Epithelial cell of esophagus (primary cell): ENCODE measurements at places on chromosomes 16 and 17.

GRCh38 chr16:57732714-57733113 lies 2.9 kb upstream of the KATNB1 start:
- no peak for DNase-seq

GRCh38 chr16:81645266-81645694 lies 133.8 kb upstream of the PLCG2 start:
- DNase-seq = peak; percentile 95

DNA sequence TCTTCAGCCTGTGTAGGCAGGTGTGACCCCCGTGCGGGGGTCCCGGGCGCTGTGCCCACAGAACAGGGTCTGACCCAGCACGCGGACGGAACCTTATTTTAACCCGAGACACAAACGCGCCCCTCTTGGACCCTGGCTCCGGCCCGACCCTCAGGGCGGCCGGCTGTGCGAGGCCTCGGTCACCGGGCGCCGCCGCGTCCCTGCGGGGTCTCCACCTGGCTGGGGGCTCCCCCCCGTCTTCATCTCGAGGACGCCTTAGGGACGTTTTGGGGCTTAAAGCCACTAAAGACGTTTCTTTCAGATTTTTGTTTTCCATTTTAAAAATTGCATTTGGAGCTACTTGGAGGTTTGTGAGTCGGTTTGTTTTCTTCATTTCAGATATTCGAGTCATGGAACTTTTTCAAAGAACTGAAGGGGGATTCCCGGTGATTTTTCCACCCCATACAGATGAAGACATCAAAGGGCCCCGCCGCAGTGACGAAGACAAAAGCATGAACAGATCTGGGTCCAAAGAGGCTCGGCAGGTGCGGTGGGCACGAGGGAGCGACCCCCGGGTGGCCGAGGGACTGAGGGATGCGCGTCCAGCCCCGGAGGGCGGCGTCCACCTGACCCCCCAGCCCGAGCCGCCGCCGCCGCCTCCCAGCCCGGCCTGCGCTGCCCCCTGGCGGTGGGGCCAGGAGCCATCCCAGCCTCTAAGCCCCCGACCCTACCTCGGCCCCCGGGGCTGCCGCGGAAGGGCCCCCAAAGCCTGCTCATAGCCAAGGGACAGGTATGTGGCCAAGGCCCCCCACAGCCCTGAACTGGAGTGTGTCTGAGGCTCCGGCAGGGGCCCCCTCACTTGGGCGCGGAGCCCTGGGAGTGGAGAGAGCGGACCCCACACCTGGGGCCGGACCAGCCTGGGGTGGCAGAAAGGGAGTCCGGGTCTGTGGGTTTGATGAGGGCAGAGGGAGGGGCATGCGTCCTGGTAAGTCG lies 3.8 kb upstream of the CD7 start:
- DNase-seq = peak; percentile 24

- DNase-seq = no peak
Observed at GRCh38 chr16:83939266-83939855, 13.7 kb upstream of the OSGIN1 start.

GRCh38 chr17:59751955-59752413 lies 44.5 kb downstream of the VMP1 start:
- DNase-seq = no peak

GRCh38 chr17:63434951-63435571 lies 11.0 kb downstream of the CYB561 start:
- peak; percentile 88 for DNase-seq

DNA sequence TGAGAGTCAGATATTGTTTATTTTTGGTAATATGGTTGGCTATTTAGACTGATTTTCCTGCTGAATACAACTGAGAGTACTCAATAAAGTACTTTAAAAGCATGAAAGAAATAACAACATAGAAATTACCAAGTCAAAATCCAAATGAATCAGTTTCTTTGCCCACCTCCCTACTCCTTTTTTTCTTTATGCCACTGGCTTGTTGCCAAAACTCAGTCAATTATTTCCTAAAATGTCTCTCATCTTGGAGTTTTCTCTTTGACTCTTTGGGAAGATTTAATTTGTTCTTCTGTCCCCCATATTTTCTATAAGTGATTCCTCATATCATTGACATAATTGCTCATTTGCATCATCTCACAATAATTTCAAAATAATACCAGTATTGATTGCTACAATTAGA lies 2.6 kb upstream of the OMG start:
- DNase-seq = no peak

DNA sequence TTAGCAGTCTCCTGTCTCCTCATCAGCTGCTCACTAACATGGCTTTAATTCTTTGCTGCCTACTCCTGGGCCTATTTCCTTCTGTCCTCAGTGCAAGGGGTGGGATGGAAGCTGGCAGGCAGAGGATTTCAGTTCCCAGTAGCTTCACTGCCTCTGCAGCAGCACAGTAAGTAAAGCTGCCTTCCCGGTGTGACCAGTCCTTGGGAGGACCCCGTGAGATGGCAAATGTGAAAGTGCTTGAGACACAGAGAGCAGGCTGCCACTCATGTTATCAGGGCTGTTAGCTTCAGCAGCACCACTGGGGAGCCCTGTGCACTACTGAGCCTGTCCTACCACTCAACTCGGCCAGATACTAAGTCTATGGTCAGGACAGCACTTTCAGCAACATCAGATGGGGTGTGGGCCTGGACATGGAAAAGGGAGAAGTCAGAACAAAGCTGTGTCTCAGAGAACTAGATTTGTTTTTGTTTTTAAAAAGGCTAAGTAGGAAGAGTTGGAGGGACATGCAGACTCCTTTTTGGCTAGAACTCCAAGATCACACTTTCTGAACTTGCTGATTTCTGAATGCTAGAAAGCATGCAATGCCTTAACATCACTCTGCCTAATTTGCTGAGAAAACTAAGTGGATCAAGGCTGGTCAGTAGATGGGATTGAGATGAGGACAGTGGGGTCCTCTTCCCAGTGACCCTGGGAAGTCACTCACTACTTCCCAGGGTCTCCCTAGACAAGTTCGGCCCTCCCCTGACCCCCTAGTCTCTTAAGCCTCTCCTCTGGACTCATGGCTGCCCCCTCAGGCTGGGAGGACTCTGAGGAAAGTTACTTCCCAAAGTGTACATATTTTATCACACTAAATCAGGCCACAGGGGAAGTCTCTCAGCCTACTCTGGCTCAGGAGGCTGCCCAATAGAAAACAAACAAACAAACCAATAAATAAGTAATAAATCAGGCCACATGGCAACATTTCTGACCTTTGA lies 1.1 kb downstream of the ACSF2 start:
- peak; percentile 48 for DNase-seq

GRCh38 chr17:1286379-1287106 lies 7.1 kb downstream of the TRARG1 start:
- no peak for DNase-seq

DNA sequence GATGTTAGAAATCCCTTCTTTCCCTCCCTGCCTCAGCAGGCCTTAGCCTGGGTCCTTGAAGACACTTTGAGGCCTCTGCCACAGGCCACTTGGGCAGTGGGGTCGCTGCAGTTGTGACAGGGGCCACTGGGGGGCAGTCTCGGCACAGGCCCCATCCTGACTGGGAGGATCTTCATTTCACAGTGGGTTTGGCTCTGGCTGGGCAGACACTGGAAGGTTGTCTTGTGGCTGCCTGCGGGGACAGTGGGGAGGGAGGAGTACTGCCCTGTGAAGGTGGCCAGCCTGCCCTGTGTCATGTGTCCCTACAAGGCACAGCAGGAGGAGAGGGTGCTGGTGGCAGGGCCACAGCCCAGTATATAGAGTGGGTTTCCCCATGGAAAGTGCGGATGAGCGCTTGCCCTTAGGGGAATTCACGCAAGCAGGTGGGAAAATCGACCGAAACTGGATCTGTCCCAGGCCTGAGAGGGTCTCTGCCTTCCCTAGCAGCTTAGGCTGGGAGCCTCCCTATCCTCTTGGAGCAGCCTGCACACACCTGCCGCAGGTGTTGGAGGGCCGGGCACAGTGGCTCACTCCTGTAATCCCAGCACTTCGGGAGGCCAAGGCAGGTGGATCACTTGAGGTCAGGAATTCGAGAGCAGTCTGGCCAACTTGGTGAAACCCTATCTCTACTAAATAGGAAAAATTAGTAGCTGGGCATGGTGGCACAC lies 28.8 kb downstream of the GINS2 start:
- DNase-seq = peak; percentile 48

- DNase-seq = no peak
Observed at GRCh38 chr16:29806641-29807425, 504 bp downstream of the MAZ start.

GRCh38 chr17:202501-202951 lies 21.1 kb upstream of the DOC2B start:
- DNase-seq = no peak

GRCh38 chr17:10843811-10844210 lies 5.9 kb upstream of the PIRT start:
- DNase-seq = peak; percentile 10

- DNase-seq = peak; percentile 60
Observed at GRCh38 chr17:4448197-4448980, 14.6 kb downstream of the SPNS3 start.

- peak; percentile 3 for DNase-seq
Observed at GRCh38 chr16:73921295-73921694, 375.3 kb upstream of the PSMD7 start.

GRCh38 chr16:28875134-28876018 lies 2.9 kb upstream of the ATP2A1 start:
- no peak for DNase-seq

- peak; percentile 48 for DNase-seq
Observed at GRCh38 chr17:16215002-16215272, 397 bp downstream of the NCOR1 start.

- no peak for DNase-seq
Observed at GRCh38 chr17:64216338-64217248, 46.5 kb downstream of the TEX2 start.

DNA sequence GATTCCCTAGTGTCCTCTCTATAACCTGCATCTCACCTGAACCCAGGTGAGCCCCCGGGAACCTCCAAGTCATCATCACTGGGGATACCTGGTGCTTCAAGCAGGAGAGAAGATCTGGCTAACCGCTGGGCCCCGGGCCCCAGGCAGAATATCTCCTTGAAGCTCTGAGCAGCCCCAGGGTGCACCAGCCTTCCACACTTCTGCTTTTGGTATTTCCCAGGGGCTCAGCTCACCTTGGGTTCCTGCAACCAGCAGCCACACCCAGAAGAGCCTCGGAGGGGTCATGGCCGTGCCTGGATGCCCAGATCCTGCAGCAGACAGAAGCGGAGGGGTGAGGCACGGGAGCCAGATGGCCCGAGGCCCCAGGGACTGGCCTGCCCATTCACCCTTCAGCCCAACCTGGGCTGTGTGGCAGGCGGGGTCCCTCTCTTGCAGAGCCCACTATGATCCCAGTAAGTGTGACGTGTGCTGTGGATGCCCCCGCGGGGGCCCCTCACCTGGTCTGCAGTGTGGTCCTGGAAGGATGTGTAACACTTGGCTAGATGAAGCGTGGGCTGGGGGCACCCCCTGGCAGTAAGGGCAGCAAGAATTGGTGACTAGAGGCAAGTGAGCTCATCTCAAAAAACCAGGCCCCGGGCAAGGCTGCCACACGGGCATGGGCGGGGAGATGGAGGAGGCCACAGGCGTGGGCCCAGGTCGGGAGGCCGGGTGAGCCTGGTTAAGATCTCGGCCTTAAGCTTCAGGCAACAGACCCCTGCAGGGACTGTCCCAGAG lies 2.6 kb downstream of the LGALS3BP start:
- no peak for DNase-seq

DNA sequence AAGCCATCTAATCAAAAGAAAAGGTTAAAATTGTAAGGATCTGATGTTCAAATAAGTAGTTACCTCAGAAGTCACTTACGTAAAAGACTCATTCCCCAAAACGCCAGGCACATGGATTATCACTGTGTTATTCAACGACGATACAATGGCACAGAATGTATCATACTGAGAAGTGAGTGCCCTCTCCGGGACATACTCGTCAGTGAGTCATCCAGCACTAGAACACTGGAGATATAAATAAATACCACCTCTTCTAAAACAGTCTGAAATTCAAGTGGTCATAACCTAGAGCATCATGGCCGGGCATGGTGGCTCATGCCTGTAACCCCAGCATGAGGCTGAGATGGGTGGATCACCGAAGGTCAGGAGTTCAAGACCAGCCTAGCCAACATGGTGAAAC lies 24.9 kb downstream of the USP31 start:
- DNase-seq = peak; percentile 90

DNA sequence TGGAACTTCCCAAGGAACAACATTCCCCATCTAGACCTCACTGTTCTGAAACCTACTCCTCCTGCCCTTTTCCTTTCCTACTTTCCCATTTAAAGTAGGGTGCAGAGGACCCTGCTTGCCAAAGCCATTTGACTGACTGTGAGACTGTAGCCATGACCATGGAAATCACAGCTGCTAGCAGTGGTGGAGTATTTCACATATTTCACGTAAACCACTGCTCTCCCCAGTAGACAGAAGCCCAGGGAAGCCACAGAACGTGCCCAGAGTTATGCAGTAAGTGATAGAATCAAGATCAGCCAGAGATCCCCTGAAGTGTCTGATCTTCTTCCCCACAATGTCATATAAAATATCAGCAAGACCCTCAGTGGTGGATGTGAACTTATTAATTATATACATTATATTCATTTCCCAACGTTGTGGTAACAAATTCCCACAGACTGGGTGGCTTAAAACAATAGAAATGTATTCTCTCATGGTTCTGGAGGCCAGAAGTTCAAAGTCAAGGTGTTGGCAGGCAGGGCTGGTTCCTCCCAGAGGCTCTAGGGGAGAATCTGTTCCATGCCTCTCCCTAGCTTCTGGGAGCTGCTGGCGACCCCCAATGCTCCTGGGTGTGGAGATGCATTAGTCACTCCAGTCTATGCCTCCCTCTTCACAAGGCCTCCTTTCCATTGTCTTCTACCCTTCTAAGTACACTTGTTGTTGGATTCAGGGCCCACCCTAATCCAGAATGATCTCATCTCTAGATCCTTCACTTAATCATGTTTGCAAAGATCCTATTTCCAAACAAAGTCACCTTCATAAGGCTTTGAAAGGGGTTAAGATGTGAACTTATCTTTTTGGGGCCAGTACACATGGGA lies 20.7 kb upstream of the PRM1 start:
- no peak for DNase-seq

DNA sequence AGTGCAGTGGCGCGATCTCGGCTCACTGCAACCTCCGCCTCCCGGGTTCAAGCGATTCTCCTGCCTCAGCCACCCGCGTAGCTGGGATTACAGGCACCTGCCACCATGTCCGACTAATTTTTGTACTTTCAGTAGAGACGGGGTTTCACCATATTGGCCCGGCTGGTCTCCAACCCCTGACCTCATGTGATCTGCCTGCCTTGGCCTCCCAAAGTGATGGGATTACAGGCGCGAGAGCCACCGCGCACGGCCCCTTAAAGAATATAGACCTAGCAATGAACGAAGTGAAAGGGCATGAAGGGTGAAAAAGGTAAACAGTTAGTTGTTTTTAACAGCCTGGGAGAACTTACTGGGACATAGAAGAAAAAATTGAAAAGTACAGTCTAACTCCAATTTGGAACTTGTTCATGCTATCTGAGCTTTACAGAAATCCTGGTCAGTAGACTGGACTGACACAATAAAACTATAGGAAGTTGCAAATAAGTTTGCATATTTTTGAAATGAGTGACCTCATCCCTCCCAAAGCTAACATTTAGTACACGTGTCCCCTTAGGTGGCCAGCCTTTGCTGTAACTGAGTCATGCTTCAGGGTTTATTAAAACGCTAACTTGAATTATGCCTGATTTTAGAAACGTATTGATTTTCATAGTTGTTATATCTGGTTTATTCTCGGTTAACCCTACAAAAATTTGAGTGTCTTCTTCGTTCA lies 1.8 kb downstream of the COG1 start:
- DNase-seq = peak; percentile 42

- DNase-seq = no peak
Observed at GRCh38 chr16:27222249-27223225, 19.2 kb downstream of the KDM8 start.
